ENCODE measurements at places on chromosomes 11 and 22.

GRCh38 chr11:104320097-104320496, 156.2 kb upstream of the PDGFD start:
- DNase-seq, result no peak

DNA sequence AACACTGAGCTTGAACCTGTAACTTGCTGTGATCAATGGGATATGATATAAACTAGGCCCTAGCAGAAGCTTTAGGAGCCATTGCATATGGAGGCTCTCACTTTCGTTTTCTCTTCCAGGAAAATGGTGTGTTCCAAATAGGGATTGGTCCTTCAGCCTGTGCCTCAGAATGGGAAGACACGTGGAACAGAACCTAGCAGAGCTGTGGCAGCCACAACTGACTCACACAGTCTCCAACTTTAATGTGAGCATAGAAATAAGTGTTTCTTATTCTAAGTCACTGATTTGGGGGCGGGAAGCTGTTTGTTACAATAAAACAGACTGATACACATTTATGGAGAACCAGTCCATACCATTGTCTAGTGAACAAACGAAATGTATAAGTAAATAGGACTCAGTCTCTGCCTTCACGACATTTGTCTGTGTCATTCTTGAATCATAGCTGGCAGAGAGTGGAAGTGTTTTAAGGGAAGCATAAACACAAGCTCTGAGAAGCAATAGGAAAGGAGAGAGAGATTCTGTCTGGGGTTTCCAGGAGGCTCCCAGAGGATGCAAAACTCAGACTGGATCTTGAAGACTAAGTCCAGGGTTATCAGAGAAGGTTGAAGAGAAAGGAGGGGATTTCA, 97.3 kb downstream of the GALNT18 start:
- no peak for DNase-seq

GRCh38 chr11:107864591-107864990, 6.0 kb upstream of the SLC35F2 start:
- no peak for DNase-seq

GRCh38 chr11:61059260-61059752, 43.0 kb upstream of the CD5 start:
- DNase-seq, result no peak

- DNase-seq, result no peak
These were observed 38.4 kb downstream of the MOB2 start for GRCh38 chr11:1447845-1448825.
